ENCODE measurements at places on chromosomes 3 and 15. TPM values are rescaled to one million over a fixed set of nuclear protein-coding genes. Genes with fewer than 3 reads are reported as not detected.

Gene LRRC34
- total RNA-seq, result not detected

Gene RAB6B
- 4.3 TPM for total RNA-seq

Gene EXD1
- total RNA-seq, result 0.03 TPM

Gene ECE2
- total RNA-seq, result not detected

Gene MINAR1
- total RNA-seq, result 0.20 TPM
